ENCODE measurements at places on chromosomes 11 and 22.

DNA sequence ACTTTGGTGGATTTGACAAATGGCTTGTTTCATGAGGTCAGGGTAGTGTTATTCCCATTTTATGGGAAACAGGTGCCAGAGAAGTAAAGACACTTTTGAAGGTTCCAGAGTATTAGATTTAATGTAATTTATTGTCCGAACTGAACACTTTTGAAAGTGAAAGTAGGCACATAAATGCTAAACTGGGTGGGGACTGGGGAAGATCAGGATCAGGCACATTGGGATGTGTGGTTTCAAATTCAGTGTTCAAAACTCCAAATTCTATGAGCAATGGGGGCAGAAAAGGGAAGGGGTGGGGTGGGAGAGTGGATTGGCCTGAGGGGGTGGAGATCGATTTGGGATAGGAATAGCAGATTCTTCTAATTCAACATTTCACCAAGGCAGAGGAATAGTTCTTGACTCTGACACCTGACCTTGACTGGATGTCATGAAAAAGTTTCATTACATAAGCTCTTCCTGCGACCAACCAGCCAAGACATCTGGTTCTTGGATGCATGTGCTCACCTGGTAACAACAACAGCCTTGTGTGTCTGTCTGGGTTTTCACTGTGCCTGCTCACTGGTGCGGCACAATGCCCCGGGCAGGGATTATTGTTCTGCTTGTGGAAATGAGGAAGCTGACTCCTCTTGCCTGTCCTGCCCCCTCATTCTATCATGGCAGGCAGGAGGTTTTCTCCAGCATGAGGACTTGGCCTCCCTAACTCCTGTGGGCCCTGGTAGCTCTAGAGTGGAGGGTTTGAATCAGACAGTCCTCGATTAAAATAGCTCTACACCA is 10.8 kb downstream of the PPFIBP2 start:
- DNase-seq = no peak

- DNase-seq = peak; percentile 86
Observed at GRCh38 chr11:1825039-1825740, 9.6 kb upstream of the SYT8 start.

GRCh38 chr11:118306556-118306955 is 2.0 kb downstream of the CD3E start:
- no peak for DNase-seq

GRCh38 chr11:102981324-102981910 is 25.9 kb upstream of the MMP13 start:
- no peak for DNase-seq

DNA sequence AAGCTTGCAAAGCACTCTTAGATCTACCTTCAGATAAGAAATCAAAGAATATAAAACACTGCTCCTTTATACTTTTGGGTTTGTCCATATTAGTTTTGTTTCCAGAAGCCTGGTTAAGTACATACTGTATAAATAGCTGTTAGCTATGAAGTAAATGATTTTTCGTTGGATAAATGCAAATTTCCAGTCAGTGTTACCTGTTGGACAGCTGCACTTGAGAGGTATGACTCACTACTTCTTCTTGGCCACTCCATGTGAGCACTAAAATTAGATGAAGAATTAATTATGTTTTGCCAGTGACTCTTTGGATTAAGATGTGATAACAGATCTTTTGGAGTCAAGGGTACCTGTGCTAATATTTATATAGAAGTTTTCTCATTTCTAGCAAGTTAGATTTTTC is 9.5 kb upstream of the TSG101 start:
- no peak for DNase-seq

GRCh38 chr11:96052921-96053651 is 129.2 kb upstream of the MTMR2 start:
- no peak for DNase-seq

- DNase-seq = no peak
Observed at GRCh38 chr11:27196203-27196897, 155.7 kb downstream of the BBOX1 start.

- no peak for DNase-seq
Observed at GRCh38 chr11:94806014-94806413, 37.9 kb downstream of the AMOTL1 start.

DNA sequence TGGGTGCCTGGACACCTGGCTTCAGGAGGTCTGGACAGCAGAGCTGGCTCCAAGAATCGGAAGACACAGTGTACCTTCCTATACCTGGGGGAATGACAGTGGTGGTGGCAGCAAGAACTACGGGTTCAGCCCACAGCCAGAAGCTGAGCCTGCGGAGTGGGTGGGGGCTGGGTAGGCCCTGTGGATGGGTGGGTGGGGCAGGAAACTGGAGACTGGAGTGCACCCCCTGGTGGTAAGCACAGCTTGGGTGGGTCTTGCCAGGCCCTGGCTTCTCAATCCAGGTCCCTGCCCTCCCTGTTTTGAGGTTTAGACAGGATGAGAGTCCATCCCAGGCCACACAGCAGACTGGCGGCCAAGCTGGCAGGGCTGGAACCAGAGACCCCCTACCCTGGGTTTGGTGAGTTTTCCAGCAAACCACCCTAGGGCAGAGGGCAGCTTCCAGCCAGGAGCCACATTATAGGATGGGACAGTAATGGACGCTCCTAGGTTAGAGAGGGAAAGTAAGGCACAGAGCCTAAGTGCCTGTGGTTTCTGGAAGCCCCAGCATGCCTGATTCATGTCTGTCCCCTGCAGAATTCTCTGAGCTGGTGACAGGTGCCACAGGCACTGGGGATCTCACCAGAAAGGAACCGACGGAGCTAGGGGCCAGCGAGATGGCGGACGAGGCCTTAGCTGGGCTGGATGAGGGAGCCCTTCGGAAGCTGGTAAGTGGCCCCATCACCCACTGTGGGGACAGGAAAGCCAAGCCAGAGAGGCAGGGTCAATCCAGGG is 1.7 kb downstream of the SMTN start:
- DNase-seq = no peak

GRCh38 chr11:87038235-87038977 is 672 bp downstream of the TMEM135 start:
- DNase-seq = no peak

DNA sequence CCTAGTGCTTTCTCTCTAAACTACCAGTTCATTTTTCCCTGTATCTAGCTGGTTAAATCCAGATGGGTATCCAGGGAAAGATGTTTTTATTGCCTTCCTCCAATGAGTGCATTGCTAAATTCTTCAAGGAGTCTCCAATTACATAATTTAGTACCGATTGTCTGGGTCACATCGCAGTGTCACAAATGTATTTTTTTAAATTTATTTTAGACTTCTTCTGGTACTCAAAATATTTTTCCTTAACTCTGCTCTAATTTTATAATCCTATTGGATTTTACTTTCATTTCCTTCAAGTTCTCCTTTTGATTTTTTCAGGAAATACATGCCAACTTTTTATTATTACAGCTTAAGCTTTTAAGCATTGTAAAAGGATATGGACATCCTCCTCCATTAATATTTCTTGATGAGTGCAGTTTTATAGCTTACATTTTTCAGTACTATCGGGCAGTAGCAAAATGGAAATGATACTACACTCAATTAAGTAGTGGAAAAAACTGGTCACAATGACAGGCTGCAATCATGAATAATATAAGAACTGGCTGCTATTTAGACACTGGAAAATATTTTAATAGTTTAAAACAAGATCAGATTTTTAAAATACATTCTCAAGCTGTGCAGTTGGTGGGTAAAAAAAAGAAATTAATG is 20.3 kb downstream of the BBOX1 start:
- no peak for DNase-seq

- DNase-seq = peak; percentile 89
Observed at GRCh38 chr11:12331239-12331874, 46.0 kb upstream of the PARVA start.

DNA sequence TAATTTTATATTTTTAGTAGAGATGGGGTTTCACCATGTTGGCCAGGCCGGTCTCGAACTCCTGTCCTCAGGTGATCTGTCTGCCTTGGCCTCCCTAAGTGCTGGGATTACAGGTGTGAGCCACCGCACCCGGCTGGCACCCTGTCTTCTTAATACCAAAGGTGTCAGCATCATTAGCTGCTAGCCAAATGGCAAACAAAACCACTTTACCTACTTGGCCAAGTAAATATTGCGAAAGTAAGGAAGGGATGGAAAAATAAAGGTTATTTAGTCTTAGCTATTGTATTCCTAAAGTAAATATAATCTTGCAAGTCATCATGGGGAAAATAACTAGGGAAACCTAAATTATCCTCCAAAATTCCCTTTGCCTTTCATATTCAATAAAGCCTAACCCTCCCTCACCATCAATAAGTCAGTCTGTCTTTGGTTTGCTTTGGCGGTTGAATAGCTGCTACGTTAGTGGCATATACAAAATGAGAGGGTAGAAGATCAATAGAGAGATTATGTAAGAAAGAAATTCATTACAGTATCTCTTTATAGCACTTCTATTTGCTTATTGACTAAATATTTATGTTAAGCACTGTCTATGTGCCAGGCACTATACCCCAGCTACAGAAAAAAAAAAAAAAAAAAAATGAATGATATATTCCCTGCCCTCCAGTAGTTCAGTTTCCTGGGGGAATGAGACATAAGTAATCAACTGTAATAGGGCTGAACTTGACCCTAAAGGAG is 40.2 kb upstream of the CFAP300 start:
- DNase-seq = no peak

- DNase-seq = no peak
Observed at GRCh38 chr11:95514416-95515110, 275.0 kb downstream of the FAM76B start.

Measured in neural crest cell (in vitro differentiated cells).